ENCODE measurements at places on chromosomes 4 and X.

GRCh38 chrX:13815664-13816063 lies 1.2 kb downstream of the GPM6B start:
- DNase-seq, result no peak

DNA sequence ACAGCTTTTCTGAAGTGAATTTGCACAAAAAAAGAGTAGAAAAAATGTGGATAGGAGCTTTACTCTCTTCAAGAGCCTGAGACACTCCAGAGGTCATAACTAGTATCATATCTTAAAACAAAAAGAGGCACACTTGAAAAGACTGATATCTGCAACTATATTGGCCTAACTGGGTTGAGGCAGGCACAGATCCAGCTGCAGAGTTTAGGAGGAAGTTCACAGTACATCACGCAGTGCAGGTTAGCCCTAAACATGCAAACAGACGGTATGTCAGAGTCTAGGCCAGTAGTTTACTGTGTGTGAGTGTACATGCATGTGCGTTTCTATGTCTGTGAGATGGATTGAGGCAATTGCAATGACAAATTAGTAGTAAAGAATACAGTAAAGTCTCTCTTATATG lies 24.2 kb upstream of the CT47A1 start:
- no peak for DNase-seq

- DNase-seq, result peak; percentile 64
Observed at GRCh38 chr4:106039796-106040195, 144.5 kb downstream of the NPNT start.

GRCh38 chr4:26073886-26074560 lies 160.0 kb downstream of the SMIM20 start:
- DNase-seq, result no peak

DNA sequence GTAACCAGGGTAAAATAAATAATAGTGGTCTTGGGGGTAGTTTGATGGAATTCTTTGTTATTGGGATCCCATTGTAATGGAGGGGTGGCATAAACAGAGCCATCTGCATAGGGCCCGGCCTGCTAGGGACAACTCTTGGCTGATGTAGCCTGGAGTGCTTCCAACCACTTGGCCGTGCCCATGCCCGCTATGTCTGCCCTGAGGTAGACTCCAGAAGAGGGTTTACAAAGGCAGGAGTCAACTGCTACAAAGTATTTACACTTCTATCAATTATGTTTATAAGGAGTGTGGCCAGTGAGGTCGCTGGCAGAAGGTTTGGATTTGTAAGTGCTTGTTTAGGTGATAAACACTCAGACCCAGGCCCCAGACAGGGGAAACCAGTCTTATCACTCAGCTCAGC lies 8.1 kb downstream of the RASL11B start:
- no peak for DNase-seq

GRCh38 chr4:175330652-175331051 lies 412.5 kb downstream of the ADAM29 start:
- DNase-seq, result peak; percentile 78

- peak; percentile 20 for DNase-seq
Observed at GRCh38 chr4:80726471-80726870, 304.0 kb upstream of the BMP3 start.

- no peak for DNase-seq
Observed at GRCh38 chrX:121114691-121115090, 67.3 kb downstream of the GLUD2 start.

GRCh38 chr4:57314636-57315035 lies 204.5 kb upstream of the IGFBP7 start:
- DNase-seq, result no peak

GRCh38 chr4:110411574-110412011 lies 64.4 kb upstream of the ENPEP start:
- no peak for DNase-seq

- no peak for DNase-seq
Observed at GRCh38 chrX:136376713-136377112, 76.0 kb downstream of the ADGRG4 start.

GRCh38 chr4:40365766-40366165 lies 30.6 kb downstream of the CHRNA9 start:
- DNase-seq, result no peak

All from fibroblast of upper back skin (primary cell).